ENCODE measurements at places on chromosomes 5 and 9. TPM values are rescaled to one million over a fixed set of nuclear protein-coding genes. Genes with fewer than 3 reads are reported as not detected.

Gene CAVIN4
- 3.7 TPM for total RNA-seq

Gene GPRIN1
- total RNA-seq = 11.9 TPM

Gene PPP3R2
- not detected for total RNA-seq

Gene C5
- total RNA-seq = 2.4 TPM

Gene TAF11L5
- total RNA-seq = not detected

Gene STKLD1
- 0.14 TPM for total RNA-seq

Gene TTLL11
- 6.1 TPM for total RNA-seq

Gene SPATA9
- 0.57 TPM for total RNA-seq

Gene FAM120A
- total RNA-seq = 130 TPM

Gene ANKRD34B
- not detected for total RNA-seq

Gene NMUR2
- under 0.01 TPM for total RNA-seq

Gene PRDM9
- not detected for total RNA-seq

Gene PCDHGB6
- 5.3 TPM for total RNA-seq

Gene TTF1
- 8.0 TPM for total RNA-seq

Gene ARHGEF28
- 14.7 TPM for total RNA-seq

Gene SLC6A18
- total RNA-seq = not detected

Gene STPG3
- total RNA-seq = not detected

Gene CCNI2
- not detected for total RNA-seq

Data from placental pericyte (primary cell).